ENCODE measurements at places on chromosomes 12 and 14.
A peak's percentile ranks its signal among the peaks of the same experiment; 100 is the strongest.

- DNase-seq, result no peak
- no peak overlapping the region for H3K4me3 ChIP-seq
- H3K27ac ChIP-seq, result no peak overlapping the region
- H3K27me3 ChIP-seq, result no peaks in the 10 kb centered on the region
These were observed 303.1 kb upstream of the SOX5 start for GRCh38 chr12:24252602-24253001.

- no peak overlapping the region for H3K27ac ChIP-seq
- no peaks in the 10 kb centered on the region for H3K27me3 ChIP-seq
- H3K4me1 ChIP-seq, result no peaks in the 10 kb centered on the region
- no peak overlapping the region for H3K4me3 ChIP-seq
These were observed 324.0 kb upstream of the PDE3A start for GRCh38 chr12:20044351-20044750.

DNA sequence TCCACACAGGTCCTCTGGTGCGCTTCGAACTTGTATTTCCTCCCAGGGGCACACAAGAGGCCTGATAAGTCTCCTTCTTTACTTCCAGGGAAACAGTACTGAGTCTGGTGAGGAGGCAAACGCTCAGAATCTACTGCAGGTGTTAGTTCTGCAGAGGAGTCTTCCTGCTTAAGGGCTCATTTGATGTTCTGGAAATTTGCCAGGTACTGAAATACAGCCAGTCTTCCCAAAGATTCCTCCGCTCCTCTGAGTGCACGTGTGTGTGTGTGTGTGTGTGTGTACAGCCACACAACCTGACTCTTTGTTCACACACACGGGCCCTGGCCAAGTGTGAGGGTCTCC is 92.0 kb downstream of the FBXL14 start:
- no peak overlapping the region for H3K27ac ChIP-seq
- H3K4me1 ChIP-seq, result no peaks in the 10 kb centered on the region
- no peak overlapping the region for H3K4me3 ChIP-seq
- H3K36me3 ChIP-seq, result no peaks in the 10 kb centered on the region
- H3K27me3 ChIP-seq, result no peaks in the 10 kb centered on the region

GRCh38 chr14:100602621-100603230 is 15.5 kb upstream of the BEGAIN start:
- H3K4me3 ChIP-seq, result no peak overlapping the region
- no peak for DNase-seq
- H3K36me3 ChIP-seq, result no peaks in the 10 kb centered on the region
- H3K27ac ChIP-seq, result no peak overlapping the region

GRCh38 chr12:126869644-126870043 is 1397.3 kb upstream of the TMEM132C start:
- no peaks in the 10 kb centered on the region for H3K36me3 ChIP-seq
- no peaks in the 10 kb centered on the region for H3K27me3 ChIP-seq
- no peaks in the 10 kb centered on the region for H3K4me1 ChIP-seq
- no peak overlapping the region for H3K27ac ChIP-seq
- H3K4me3 ChIP-seq, result no peak overlapping the region

GRCh38 chr14:59344016-59344415 is 121.2 kb downstream of the GPR135 start:
- H3K4me3 ChIP-seq, result no peak overlapping the region
- H3K27me3 ChIP-seq, result no peaks in the 10 kb centered on the region
- H3K4me1 ChIP-seq, result 0 out of 2 replicates have a peak, but pooled peaks cover 3% of the 10 kb centered on the region
- H3K27ac ChIP-seq, result no peak overlapping the region
- no peak for DNase-seq

GRCh38 chr14:22266142-22266442 is 322.9 kb downstream of the DAD1 start:
- peaks cover 29% of the 10 kb centered on the region for H3K4me1 ChIP-seq
- H3K27me3 ChIP-seq, result no peaks in the 10 kb centered on the region
- no peak for DNase-seq
- no peaks in the 10 kb centered on the region for H3K36me3 ChIP-seq
- no peak overlapping the region for H3K27ac ChIP-seq
- H3K4me3 ChIP-seq, result no peak overlapping the region

- no peaks in the 10 kb centered on the region for H3K27me3 ChIP-seq
- DNase-seq, result no peak
- H3K36me3 ChIP-seq, result no peaks in the 10 kb centered on the region
- H3K4me1 ChIP-seq, result no peaks in the 10 kb centered on the region
- H3K4me3 ChIP-seq, result no peak overlapping the region
These were observed 7.6 kb downstream of the PTPRO start for GRCh38 chr12:15329891-15330290.

DNA sequence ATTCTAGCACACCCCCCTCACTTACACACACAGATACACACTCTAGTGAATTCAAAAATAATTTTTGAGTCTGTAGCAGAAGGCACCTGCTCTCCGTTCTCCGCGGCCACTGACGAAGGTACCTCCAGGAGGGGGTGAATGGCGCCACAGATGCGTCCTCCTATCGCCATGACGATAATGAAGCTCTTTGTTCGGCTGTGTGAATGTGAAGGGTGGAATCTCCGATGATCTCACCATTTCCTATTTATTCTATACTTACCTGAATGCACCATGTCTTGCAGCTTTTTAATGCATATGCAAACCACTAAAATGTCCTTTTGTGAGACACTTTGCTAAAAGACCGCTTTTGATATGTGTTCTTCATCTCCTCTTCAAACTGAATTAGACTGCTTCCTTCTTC is 162.7 kb downstream of the EGLN3 start:
- H3K27me3 ChIP-seq, result no peaks in the 10 kb centered on the region
- H3K27ac ChIP-seq, result no peak overlapping the region
- H3K36me3 ChIP-seq, result no peaks in the 10 kb centered on the region
- no peak for DNase-seq
- no peak overlapping the region for H3K4me3 ChIP-seq

GRCh38 chr14:103728721-103729120 is 13.1 kb downstream of the ZFYVE21 start:
- no peak for DNase-seq
- H3K27ac ChIP-seq, result no peak overlapping the region
- H3K36me3 ChIP-seq, result no peaks in the 10 kb centered on the region
- no peak overlapping the region for H3K4me3 ChIP-seq
- H3K27me3 ChIP-seq, result no peaks in the 10 kb centered on the region

- no peak overlapping the region for H3K4me3 ChIP-seq
- no peaks in the 10 kb centered on the region for H3K27me3 ChIP-seq
- no peaks in the 10 kb centered on the region for H3K4me1 ChIP-seq
- DNase-seq, result no peak
- no peaks in the 10 kb centered on the region for H3K36me3 ChIP-seq
These were observed 7.4 kb upstream of the HSPB8 start for GRCh38 chr12:119171291-119171690.

GRCh38 chr12:597926-598568 is 65.2 kb downstream of the NINJ2 start:
- no peak for DNase-seq
- no peak overlapping the region for H3K4me3 ChIP-seq
- no peaks in the 10 kb centered on the region for H3K27me3 ChIP-seq
- no peaks in the 10 kb centered on the region for H3K36me3 ChIP-seq
- H3K27ac ChIP-seq, result no peak overlapping the region
- no peaks in the 10 kb centered on the region for H3K4me1 ChIP-seq

- peak; percentile 19 for DNase-seq
- H3K4me3 ChIP-seq, result peak overlapping the region; percentile 12
- H3K4me1 ChIP-seq, result peaks cover 49% of the 10 kb centered on the region
- no peaks in the 10 kb centered on the region for H3K36me3 ChIP-seq
These were observed 115.0 kb upstream of the MDM1 start for GRCh38 chr12:68446901-68447796.

GRCh38 chr14:93308686-93309345 is 24.0 kb downstream of the BTBD7 start:
- H3K4me1 ChIP-seq, result no peaks in the 10 kb centered on the region
- H3K36me3 ChIP-seq, result no peaks in the 10 kb centered on the region
- H3K27ac ChIP-seq, result no peak overlapping the region

DNA sequence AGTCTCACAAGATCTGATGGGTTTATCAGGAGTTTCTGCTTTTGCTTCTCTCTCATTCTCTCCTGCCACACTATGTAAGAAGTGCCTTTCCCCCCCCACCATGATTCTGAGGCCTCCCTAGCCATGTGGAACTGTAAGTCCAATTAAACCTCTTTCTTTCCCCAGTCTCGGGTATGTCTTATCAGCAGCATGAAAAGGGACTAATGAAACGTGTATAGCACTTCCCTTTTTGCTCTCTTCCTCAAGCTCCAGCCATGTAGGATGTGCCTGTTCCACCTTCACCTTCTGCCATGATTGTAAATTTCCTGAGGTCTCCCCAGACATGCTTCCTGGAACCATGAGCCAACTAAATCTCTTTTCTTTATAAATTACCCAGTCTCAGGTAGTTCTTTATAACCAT is 7.0 kb upstream of the CRACR2A start:
- H3K27ac ChIP-seq, result no peak overlapping the region
- no peaks in the 10 kb centered on the region for H3K36me3 ChIP-seq
- no peaks in the 10 kb centered on the region for H3K4me1 ChIP-seq
- DNase-seq, result no peak
- no peak overlapping the region for H3K4me3 ChIP-seq

DNA sequence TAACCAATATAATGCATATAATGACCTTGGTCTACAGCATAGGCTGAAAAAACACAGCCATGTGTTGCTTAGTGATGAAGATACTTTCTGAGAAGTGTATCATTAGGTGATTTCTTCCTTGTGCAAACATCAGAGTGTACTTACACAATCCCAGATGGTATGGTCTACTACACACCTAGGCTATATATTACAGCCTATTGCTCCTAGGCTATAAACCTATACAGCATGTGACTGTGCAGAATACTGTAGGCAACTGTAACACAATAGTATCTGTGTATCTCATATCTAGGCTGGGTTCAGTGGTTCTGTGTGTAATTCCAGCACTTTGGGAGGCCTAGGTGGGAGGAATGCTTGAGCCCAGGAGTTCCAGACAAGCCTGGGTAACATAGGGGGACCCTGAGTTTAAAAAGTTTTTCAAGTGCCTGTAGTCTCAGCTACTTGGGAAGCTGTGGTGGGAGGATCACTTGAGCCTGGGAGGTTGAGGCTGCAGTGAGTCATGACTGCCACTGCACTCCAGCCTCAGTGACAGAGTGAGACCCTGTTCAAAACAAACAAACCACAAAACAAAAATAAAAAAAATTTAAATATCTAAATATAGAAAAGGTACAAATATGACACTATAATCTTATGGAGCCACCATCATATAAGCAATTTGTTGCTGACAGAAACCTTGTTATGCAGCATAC is 66.6 kb downstream of the GRIP1 start:
- no peak overlapping the region for H3K4me3 ChIP-seq
- DNase-seq, result no peak
- H3K4me1 ChIP-seq, result peaks cover 8% of the 10 kb centered on the region
